Stimulated activated CD4-positive, alpha-beta T cell treated with anti-CD3 and anti-CD28 coated beads, Interleukin-12 subunit alpha, Interleukin-12 subunit beta, amount 100 ng/mL, for 48 hours (primary cell): ENCODE measurements at places on chromosomes 12 and 14.

GRCh38 chr12:43550831-43551271 is 1.2 kb downstream of the ADAMTS20 start:
- no peak for DNase-seq

GRCh38 chr14:64789696-64790095 is 85.5 kb downstream of the PLEKHG3 start:
- DNase-seq = no peak

- no peak for DNase-seq
Measured at GRCh38 chr14:104530646-104531045, 48.9 kb upstream of the C14orf180 start.

GRCh38 chr12:112166051-112167015 is 41.0 kb downstream of the TRAFD1 start:
- DNase-seq = no peak

- DNase-seq = no peak
Measured at GRCh38 chr12:128018067-128018466, 248.9 kb upstream of the TMEM132C start.

DNA sequence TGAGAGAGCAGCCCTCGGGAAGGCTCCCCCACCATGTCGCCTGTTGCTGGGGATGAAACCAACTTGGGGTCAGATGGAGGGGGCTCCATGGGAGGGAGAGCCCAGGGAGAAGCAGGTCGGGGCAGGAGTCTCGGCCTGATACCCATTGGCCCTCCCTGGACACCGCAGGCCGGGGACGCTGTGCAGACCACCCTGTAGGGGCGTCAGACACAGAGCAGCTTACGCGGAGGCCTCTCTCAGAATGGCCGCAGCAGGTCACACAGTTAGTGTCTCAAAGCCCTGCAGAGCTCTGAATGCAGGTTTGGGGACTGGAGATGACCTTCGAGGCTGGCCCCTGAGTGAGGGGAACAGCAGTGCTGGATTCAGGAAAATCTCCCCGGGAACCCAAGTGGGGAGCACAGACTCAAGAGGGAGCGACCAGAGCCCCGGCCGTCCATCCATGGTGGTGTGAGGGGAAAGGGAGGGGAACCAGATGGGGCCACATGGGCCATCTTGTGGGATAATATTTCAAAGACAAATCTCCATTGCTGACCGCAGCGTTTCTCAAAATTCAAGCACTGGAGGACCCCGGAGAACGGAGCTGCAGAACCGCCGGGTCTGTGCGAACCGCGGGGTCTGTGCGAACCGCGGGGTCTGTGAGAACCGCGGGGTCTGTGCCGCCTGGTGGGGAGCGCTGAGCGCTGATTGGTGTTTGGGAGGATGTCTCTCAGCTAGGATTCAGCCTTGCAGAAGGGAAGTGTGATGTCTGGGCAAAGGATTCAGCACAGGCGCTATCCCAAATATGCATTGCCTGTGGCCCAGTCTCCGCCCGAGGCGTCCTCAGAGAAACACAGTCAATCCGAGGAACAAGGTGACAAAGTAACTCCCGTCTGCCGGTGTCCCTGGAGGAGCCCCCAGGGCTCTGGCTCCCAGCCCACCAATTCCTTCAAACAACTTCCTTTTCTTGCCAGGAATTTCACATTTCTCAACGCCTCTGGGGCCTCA is 324.4 kb upstream of the RTL1 start:
- no peak for DNase-seq

DNA sequence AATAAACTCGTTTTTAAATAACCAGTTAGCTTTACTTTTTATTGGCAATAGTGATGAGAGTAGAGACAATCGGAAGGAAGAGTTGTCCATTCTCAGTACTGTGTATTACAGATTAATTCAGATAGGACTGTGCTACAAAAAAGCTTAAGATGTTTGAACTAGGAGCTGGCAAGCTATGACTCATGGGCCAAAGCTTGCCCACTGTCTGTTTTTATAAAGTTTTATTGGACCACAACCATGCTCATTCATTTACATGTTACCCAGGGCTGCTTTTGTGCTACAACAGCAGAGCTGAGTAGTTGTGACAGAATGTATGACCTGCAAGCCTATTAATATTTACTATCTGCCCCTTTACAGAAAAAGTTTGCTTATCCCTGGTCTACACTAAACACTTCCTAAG is 19.4 kb downstream of the GNS start:
- DNase-seq = no peak
